ENCODE measurements at places on chromosomes 3 and 15.

DNA sequence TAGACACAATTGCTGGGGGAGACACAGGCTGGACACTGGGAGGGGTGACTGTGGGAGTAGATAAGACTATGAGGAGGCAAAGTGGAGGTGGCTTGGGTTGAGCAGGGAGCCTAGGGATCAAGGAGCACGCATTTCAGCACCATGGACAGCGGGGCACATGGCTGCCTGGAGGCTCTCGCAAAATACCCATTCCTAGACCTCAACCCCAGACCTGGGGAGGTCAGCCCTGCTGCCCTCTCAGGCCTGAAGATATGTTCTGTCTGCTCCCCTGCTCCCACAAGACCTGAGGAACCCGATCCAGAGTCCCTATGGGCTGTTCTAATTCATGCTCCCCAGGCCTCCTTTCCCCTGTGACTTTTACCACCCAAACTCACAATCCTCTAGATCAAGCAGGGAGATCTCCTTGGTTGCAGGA is 16.0 kb upstream of the CPEB1 start:
- DNase-seq = no peak

DNA sequence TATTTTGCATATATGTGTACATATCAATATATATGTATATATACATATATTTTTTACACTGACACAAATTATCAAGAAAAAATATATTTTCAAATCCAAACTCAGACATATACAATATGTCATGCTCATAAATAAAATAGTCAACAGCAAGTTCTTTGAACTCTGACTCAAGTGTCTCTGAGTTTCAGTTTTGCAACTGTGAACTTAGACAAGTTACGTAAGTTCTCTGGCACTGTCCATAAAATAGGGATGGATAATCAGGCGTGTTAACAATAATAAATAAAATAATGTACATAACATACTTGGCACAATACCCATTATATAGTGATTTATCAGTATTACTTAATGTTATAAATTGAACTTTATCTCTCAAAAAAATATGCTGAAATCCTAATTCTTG is 12.1 kb upstream of the XRN1 start:
- no peak for DNase-seq

GRCh38 chr15:80991421-80991820 is 1.8 kb upstream of the MESD start:
- no peak for DNase-seq

GRCh38 chr15:83835479-83835878 is 181.6 kb downstream of the ADAMTSL3 start:
- DNase-seq = no peak

DNA sequence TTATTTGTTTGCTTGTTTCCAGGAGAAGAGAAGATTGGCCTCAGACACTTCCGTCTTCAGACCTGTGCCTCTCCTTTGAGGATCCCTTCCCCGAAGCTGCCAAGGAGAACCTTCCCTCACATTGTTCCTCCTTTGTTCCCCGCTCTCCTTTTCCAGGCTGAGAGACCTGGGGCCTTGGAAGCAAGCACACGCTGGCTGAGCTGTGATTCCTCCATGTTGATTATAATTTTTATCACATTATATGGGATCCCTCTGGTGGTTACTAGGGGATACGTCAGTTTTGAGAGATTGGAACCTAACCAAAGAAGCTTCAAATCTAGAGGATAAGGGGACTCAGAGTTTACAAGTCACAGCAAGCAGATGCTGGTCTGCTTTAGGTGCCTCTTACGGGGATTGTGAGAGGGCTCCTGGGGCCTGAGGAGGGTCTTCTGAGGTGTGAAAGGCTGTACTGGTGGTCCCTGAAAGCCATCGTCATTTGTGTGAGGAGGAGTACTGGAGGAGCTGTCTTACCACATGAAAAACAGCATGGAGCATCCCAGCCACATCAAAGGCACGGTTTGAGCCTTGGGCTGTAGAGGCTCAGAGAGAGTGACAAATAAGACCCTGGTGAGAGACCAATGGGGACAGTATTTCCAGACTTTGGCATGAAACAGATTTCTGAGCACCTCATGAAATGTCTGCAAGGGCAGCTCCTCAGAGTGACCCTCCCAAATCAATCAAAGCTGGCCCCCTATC is 760.1 kb upstream of the CFAP20DC start:
- DNase-seq = peak; percentile 2

DNA sequence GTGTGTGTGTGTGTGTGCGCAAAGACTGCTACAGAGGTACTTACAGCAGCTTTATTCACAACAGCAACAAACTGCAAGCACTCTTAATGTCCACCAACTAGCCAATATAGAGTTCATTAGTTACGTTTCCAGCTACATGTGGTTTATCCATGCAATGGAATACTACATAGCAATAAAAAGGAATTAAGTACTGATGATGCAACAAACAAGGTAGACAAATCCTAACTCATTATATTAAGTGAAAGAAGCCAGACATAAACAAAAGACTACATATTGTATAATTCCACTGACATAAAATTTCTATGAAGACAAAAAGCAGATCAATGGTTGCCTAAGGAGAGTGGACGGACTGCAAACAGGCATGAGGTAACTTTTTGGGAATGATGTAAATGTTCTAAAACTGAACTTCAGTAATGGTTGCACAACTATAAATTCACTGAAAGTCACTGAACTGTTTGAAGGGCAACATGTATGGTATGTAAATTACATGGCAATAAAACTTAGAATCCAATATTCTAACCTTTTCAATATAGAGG is 433.7 kb downstream of the SHQ1 start:
- DNase-seq = no peak

DNA sequence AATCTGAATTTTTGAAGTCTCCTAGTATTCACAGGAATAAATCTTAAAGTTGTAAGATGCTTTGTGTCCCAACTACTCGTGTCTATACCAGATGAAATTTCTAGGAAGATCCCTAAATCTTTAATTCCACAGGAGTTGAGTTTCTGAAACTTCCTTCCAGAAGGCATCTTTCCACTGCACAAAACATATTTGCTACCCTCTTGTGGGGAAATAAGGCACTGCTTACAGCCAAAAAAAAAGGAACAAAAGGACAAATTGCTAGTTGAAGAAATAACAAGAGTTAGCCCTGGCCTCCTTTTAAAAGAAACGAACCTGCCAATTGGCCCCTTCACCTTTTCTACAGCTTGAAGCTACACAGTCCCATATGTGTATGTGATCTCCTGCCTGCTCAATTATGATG is 54.0 kb downstream of the TAFA4 start:
- peak; percentile 3 for DNase-seq

GRCh38 chr3:179156170-179156569 is 8.0 kb downstream of the PIK3CA start:
- DNase-seq = no peak

GRCh38 chr15:77024273-77025082 is 29.6 kb downstream of the PSTPIP1 start:
- DNase-seq = peak; percentile 41

Measured in NCI-H2227 treated with DMSO at 0.1 percent for 48 hours (cell line).